Stimulated activated CD4-positive, alpha-beta T cell treated with anti-CD3 and anti-CD28 coated beads, TNF-alpha, amount 100 ng/mL, for 24 hours (primary cell): ENCODE measurements at places on chromosomes 2 and 18.
A peak's percentile ranks its signal among the peaks of the same experiment; 100 is the strongest.

- no peak for DNase-seq
Measured at GRCh38 chr2:68357605-68358337, 7.3 kb upstream of the PLEK start.

DNA sequence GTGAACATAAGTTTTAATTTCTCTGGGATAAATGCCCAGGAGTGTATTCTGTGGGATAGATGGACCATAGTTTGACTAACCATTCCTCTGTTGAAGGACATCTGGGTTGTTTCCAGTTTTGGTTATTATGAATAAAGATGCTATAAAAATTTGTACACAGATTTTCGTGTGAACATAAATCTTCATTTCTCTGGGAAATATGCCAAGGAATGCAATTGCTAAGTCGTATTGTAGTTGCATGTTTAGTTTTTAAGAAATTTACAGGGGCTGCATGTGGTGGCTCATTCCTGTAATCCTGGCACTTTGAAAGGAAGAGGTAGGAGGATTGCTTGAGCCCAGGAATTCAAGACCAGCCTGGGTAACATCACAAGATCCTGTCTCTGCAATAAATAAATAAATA lies 6.9 kb upstream of the SLC11A1 start:
- no peak for DNase-seq

DNA sequence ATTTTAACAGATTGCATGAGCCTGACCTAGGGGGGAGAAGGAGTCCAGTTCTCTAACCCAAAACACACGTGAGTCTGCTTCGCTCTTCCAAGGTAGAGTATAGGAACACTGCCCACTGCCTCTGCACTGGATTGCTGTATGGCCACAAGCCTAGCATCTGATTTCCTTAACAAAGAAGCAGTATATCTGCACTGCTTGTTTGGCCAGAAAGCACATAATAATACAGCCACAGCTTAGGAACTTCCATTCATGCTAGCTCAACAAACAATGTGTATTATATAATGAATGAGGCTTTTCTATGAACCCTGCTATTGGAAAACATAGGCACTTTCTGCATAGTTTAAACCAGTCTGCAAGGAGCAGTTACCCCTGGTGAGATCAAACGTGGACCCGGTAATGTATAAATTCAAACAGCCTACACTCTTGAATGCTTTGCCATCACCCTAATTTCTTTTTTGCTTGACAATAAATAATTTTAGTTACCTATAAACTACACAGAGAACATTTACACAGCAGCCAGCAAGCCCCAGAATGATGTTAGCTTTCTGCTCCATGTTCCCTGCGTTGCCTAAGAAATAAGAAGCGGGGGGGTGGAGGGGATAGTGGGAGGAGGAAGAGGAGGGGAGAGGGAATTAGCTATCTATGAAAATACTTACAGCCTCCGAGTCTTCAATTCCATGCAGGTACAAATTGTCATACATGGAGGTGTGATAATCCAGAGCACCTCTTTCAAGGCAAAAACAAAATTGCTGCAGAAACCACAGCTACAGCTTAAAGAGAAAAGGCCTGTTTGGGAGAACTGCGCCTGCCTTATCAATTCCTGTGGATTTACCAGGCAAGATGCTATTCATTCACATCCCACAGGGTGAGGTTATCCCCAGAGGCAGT lies 125.6 kb downstream of the CACNB4 start:
- no peak for DNase-seq

GRCh38 chr18:62396381-62396780 lies 71.3 kb downstream of the TNFRSF11A start:
- DNase-seq, result no peak

GRCh38 chr2:96869822-96870625 lies at the start of gene SEMA4C:
Gene SEMA4C (minus strand): TSS chr2:96870080. CDS start chr2:96867886, 2,194 bp downstream.
- DNase-seq, result peak; percentile 40

GRCh38 chr2:45778720-45779171 lies 127.3 kb downstream of the PRKCE start:
- peak; percentile 42 for DNase-seq

DNA sequence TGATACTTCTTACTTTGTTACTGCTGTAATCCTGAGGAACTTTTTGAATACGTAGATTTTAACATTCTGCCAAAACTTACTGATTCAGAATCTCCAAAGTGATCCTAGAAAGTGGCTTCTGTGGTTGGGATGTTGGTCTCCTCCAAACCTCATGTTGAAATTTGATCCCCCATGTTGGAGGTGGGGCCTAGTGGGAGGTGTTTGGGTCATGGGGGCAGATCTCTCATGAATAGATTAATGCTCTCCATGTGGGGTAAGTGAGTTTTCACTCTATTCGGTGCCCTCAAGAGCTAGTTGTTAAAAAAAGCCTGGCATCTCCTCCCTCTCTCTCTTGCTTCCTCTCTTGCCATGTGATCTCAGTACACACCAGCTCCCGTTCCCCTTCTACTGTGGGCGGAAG lies 329.9 kb downstream of the HRH4 start:
- DNase-seq, result no peak

DNA sequence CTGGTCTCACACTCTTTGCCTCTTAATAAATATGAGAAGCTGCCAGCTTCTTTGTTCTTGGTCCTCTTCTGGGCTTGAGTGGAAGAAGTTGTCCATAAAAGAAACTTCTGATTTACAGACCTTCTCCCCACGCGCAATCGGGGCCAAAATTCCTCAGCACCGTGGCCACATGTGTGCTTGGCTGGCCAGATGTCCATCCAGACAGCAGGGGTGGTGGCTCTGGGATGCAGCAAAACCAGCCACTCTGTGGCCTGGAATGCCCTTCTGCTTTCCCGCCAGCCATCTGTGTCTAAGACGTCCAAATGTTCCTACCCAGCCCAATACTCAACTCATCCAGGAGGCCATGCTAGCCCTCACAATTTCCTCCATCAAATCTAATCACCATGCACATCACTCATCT lies 250.8 kb downstream of the EN1 start:
- no peak for DNase-seq

DNA sequence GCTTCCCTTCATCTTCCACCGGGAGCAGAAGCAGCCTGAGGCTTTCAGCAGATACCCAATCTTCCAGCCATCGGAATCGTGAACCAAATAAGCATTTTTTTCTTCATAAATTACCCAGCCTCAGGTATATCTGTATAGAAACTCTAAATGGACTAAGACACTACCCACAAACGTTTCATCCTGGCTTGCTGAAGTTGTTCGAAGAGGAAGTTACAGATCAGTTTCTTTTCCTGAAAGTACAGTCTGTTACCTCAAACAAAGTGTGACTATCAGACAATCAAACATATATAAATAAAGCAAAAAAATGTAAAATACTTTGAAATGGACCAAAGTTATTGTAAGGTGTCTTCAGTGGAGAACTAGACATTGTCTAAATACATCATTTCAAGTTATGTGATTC lies 97.9 kb downstream of the MREG start:
- no peak for DNase-seq

DNA sequence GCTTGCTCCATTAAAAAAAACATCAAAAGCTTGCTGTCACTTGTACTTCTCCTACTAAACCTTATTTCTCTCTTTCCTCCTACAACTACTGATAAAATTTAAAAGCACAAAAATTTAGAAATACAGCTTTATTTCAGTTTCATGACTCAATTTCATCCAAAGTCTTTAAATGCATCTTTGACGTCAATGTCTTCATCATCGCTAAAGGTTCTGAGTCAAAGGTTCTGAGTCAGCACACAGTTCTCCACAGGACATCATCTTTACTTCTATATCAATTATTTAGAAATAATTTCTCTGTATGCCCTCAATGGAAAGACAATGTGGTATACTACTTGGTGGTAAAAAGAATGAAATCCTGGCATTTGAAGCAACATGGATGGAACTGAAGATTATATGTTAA lies 163.9 kb upstream of the DNMT3A start:
- DNase-seq, result no peak

DNA sequence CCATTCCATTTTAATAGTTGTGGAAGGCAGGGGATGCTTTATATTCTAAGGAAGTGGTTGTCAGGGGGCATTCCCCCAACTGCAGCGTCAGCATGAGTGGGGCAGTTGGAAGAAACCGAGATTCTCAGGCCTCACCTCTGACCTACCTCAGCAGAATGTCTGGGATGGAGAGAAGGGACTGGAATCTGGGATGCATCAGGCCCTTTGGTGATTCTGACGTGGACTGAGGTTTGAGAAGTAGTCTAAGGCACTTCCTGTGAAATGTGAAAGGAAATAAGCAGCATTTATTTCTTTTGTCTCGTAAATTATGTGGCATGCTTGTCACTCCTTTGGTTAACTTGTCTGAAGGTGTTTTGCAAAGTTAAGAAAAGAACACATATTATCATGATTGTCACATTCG lies 540.7 kb upstream of the NETO1 start:
- no peak for DNase-seq

GRCh38 chr18:75654851-75655751 lies 227.6 kb upstream of the SMIM21 start:
- no peak for DNase-seq

GRCh38 chr2:96546797-96547196 lies 10.2 kb downstream of the ARID5A start:
- DNase-seq, result no peak

DNA sequence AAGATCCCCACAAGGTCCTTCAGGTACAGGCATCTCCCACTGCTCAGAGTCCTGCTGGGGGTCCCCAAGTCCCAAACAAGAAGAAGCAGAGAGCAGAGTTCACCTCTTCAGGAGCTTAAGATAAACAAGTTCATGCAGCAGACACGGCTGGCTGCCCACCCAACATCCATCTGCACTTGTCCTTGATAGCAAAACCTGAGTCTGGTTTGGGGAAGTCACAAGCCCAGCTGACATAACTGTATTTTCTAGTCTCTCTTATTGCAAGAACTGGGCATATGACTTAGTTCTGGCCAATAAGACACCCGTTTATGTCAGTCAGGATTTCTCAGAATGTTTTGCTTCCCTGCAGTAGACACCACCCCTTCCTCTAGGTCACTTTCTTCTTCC lies 31.8 kb downstream of the AFF3 start:
- DNase-seq, result no peak

DNA sequence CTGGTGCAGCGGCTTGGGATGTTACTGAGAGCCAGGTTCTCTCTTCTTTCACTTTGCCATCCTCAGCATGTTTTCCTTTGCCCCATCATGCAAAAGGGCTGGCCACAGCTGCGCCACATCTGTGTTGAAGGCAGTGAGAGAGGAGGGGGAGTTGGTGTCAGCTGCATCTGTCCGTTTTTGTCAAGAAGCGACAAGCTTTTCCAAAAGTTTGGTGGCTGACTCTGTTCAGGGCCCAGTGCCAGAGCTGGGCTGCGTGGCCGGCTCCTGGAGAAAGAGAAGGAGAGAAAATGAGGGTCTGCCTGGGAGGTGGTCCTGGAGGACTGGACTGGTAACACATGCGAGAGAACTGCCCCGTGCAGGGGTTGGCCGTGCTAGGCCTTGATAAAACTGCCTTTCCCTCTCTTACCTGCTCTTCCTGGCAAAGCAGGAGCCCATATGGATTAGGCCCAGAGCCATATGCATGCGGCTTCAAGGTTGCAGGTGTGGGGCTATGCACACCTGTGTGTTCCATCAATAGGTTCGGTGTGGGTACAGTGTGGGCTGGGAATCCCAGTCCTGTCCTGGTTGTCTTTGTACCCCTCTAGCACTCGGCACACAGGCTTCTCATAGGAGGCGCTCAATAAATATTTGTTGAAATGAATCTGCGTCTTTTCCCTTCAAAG lies 9.0 kb downstream of the RNF144A start:
- no peak for DNase-seq

DNA sequence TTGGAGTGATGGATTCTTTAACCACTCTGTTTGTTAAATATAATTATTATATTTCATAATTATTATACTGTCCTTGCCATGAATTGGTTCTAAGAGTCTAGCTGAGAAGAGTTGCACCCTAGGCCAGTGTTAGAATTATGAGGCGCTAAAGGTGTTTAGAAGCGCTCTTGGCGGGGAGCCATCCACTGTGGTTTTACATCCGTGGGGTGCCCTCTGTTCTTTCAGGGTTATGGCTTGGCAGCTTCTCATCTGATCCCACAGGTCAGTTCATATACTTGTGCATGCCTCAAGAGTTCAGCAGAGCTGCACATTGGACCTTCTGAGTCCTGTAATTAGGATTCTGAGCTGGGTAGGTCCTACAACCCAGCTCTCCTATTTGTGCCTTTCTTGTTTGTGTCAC lies 9.1 kb downstream of the ASAP2 start:
- no peak for DNase-seq

GRCh38 chr2:197934934-197935289 lies 130.5 kb downstream of the PLCL1 start:
- DNase-seq, result no peak

DNA sequence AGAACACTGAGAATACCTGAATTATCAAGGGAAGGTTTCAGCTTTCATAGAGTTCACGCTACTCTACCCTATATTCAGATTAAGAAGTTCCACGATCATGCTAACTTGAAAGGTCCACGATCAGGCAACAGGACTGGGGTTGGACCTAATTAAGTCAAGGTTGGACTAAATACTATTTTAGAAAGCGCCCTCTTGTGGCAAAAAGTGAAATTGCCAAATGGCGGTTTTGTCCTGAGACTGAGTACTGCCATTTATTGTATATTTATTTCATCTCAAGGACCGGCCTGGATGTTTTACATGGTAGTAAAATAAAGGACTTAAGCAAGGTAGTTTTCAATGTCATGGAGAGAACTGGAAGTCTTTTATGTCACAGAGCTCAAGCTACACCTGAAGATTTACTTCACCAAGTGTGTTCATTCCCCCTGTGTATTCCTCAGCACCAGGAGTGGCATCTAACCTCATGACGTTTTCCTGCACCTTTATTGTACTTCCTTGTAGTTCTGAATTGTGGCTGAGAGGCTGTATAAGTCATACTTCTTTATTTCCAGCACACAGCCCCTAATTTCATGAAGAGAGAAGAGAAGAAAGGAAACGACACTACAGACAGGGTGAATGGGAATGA lies 56.8 kb downstream of the SRD5A2 start:
- DNase-seq, result peak; percentile 37

DNA sequence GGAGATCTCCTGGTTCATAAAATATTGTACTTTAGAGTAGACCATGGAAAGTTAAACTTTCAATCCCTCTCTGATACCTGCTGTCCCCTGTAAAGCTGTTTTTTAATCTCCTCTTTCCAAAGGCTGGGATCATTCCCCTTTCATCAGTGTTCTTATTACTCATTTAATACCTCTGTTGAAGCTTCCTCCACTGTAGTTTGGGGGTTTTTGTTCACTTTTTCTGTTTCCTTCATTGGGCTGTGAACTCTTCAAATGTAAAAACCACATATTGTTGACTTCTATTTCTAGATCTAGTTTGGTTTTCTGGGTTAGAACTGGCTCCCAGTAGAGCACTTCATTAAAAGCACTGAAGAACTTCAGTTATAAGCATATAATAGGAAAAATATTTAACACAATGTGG lies 598.1 kb downstream of the RNF144A start:
- DNase-seq, result no peak

DNA sequence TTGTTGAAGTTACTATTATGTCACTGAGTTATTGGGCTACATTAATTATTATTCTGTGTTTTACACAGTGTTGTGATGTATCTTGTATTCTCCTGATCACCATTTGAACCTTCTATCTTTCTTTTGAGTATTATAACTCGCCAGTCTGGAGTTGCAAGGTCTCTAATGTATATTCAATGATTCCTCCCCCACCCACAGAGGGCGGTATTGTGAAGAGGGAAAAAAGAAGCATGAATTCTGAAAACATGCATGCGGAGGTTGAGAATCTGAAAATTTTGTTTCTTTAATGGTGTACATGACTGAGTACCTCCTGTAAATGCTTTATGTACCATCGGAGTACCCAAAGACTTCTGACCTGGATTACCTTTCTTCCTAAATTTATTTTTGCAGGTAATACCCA lies 266.6 kb downstream of the NR4A2 start:
- DNase-seq, result no peak

- DNase-seq, result no peak
Measured at GRCh38 chr2:196108604-196109003, 40.0 kb upstream of the DNAH7 start.

- DNase-seq, result no peak
Measured at GRCh38 chr2:173017646-173018420, 57.8 kb upstream of the MAP3K20 start.
